Thoracic aorta (tissue), 2 donors: ENCODE measurements at places on chromosomes 4 and X. TPM values are rescaled to one million over a fixed set of nuclear protein-coding genes. Genes with fewer than 3 reads are reported as not detected.
A peak's percentile ranks its signal among the peaks of the same experiment; 100 is the strongest.

DNA sequence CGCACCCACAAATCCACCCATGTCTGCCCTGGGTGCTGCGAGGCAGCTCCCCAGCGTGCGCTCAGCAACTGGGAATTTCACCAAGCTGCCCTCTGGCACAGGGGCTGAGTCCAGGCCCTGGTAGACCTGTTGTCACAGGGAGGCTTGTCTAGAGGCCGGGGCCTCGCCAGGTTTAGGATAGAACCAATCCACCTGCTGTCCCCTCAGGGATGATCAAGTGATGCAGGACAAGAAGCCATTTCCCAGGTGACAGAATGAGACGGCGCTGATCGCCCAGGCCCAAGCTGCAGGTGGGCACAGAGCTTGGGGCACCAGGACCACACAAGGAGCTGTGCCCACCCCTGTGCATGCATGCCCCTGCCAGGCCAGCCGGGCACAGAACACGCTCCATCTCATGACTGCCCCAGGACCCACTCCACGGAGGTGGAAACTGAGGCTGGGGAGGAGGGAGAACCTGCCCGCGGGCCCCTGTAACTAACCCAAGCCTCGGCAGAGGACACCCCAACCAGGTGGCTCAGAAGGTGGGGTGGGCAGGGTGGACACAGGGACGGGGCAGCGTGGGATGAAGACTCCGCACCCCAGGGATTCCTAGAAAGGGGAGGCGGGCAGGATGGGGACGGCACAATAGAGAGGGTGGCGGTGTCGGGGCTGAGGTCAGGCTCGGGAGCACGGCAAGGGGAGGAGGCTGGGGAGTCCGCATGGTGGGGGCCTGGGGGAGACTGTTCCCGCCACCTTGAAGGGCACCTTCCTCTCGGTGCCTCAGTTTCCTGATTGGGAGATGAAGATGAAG lies 78.0 kb downstream of the ZFYVE28 start:
- DNase-seq: no peak

- DNase-seq: no peak
These were observed 557 bp upstream of the USP38 start for GRCh38 chr4:143184217-143184502.

GRCh38 chr4:156594624-156595023 lies 377.0 kb downstream of the PDGFC start:
- no peak for DNase-seq

DNA sequence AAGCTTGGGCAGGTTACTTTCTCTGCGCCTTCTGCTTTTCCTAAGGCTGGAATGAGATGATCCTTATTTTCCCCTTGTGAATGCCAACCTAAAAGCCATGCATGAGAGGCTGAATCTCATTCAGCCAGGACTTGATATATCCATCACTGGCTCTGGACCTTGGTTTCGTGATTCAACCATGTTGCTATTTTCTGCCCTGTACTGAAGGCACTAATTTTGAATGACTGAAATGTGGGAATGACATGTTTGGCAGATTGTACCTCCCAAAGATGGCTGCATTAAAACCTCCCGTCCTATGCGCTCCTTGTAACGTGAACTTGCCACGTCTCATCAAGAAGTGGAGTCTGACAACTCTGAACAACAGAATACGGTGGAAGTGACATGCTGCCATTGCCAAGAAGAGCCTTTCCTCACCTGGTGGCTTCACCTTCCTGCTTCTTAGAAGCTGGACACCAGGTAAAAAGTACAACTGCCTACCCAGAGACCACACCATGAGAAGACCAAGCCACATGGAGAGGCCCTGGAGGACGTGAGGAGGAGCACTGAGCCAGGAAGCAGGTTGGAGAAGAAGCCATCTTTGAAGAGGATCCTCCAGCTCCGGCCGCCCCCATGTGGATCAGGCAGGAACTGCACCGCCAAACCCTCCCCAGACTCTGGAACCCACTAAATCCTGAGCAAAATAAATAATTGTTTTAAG lies 174.5 kb downstream of the NSUN7 start:
- no peak for DNase-seq

DNA sequence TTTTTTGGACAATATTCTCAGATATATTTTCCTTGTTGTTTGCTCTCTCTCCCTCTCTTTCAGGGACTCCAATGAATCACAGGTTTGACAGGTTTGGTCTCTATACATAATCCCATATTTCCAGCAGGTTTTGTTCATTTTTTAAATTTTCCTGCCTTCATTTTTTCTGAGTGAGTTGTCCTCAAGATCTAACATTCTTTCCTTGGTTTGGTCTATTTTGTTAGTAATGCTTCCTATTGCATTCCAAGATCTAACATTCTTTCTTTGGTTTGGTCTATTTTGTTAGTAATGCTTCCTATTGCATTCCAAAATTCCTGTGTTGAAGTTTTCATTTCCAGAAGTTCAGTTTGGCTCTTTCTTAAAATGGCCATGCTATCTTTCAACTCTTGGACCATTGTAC lies 45.3 kb upstream of the ZMAT1 start:
- no peak for DNase-seq

DNA sequence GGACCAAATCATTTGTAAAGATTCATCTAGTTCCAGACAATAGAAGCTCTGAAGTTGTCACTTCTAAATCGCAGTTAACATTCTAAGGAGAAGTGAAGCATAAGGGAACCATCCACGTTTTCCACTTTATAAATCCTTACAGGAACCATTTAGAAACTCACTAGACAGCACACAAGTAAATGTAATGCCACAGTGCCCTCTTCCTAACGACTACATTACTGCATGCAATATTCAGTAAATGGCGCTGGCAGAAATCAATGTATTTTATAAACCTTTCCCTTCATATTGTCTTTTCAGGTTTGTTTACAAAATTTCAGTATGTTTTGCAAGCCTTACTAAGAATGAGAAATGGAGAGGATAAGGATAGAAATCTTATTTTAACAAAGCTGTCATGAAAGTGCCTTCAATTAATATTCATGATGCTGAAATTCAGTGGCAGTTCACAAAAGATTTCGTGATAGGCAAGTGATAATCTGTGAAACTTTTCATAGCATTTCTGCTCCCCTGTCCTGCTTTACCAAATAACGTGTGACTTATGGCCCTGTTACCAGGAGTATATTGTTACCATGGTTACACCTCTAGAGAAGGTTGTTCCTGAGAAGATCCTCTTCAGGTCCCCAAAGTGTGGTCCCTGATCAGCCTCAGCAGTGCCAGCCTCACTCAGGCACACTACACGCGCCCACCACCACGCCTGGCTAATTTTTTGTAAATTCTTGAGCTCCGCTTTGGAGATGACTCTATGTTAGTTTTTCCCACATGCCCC lies 54.2 kb downstream of the TMA16 start:
- no peak for DNase-seq

DNA sequence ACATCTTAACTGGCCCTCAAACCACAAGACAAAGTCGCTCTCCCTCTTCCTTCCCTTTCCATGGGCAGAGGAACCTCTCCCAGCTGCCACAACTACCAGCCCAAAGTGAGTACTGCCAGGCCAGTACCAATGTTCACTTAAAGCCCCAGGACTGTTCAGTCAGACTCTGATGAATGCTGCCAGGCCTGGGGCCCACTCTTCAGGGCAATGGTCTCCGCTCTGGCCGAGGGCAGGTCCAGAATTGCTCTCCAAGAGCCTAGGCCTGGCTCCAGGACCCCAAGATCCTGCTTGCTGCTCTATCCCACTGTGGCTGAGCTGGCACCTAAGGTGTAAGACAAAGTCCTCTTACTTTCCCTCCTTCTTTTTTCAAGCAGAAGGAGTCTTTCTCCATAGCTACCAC lies 790.9 kb downstream of the KLHL13 start:
- DNase-seq: no peak

GRCh38 chr4:38560768-38561558 lies 103.0 kb upstream of the KLF3 start:
- DNase-seq: no peak

- no peak for DNase-seq
These were observed 675.1 kb downstream of the GRXCR1 start for GRCh38 chr4:43567644-43568043.

DNA sequence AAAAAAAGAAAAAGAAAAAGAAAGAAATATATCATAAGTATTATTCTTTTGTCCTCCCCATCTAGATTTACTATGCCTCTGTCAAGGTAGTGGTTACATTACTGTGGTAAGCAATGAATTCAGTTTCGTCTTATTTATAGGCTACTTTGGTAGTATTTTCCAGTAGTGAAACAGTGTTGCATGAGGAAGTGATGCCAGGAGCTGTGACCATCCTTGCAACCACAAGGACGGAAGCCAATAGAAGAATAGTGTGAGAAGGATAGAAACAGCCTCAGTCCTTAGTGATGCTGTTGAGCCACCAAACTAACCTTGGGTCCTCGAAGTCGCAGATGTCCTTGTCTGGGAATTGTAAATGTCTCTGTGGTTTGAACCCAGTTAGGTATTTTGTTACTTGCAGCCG lies 328.5 kb downstream of the PPP3CA start:
- DNase-seq: no peak

- DNase-seq: no peak
These were observed 32.5 kb downstream of the COX18 start for GRCh38 chr4:73037057-73037456.

GRCh38 chr4:174120446-174121295 lies 162.8 kb downstream of the FBXO8 start:
- DNase-seq: peak; percentile 17

DNA sequence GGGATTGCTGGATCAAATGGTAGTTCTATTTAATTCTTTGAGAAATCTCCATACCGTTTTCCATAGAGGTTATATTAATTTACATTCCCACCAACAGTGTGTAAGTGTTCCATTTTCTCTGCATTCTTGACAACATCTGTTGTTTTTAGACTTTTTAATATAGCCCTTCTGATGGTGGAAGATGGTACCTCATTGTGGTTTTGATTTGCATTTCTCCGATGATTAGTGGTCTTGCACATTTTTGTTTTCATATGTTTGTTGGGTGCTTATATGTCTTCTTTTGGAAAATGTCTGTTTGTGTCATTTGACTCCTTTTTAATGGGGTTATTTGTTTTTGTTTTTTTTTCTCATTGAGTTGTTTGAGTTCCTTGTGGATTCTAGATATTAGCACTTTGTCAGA lies 75.3 kb upstream of the PUDP start:
- DNase-seq: no peak

DNA sequence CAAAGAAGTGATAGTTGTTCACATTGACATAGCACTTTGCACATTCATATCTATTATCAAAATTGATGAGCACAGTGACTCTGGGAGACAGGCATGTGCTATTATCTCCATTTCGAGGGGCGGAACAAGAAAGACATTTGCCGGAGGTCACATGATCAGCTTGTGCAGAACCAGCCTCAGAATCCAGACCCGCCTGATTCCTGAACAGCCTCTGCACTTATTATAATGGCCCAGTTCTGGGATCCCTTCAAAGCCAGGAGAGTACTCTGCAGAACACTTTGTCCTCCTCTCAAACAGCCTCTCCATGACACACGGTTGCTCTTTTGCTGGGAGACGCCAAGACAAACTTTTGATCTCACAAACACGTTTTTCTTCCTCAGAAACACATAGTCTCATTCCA lies 48.4 kb downstream of the RWDD4 start:
- DNase-seq: no peak

DNA sequence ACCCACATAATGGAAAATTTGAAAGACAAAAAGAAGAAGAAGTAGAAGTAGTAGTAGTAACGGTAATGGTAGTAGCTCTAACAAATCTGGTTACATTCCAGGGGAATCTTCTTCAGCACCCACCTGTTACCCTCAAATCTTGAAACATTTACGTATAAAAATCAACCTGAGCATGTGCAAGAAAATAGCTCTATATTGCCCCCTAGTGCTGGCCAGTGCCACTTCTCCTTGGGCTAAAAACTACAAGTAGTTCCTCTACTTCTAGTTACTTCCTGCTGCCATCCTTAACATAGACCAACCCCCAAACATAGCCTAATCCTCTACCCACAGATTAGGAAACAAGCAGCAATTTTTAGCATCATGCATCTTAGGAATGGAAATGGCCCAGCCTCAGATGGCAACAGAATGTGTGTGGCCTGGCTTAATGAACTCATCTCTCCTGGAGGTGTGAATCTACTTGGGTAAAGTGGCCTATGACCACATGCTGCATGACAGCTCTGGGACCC lies 3.1 kb downstream of the PDGFC start:
- DNase-seq: no peak

GRCh38 chrX:75957107-75957610 lies 172.1 kb upstream of the MAGEE2 start:
- DNase-seq: no peak

DNA sequence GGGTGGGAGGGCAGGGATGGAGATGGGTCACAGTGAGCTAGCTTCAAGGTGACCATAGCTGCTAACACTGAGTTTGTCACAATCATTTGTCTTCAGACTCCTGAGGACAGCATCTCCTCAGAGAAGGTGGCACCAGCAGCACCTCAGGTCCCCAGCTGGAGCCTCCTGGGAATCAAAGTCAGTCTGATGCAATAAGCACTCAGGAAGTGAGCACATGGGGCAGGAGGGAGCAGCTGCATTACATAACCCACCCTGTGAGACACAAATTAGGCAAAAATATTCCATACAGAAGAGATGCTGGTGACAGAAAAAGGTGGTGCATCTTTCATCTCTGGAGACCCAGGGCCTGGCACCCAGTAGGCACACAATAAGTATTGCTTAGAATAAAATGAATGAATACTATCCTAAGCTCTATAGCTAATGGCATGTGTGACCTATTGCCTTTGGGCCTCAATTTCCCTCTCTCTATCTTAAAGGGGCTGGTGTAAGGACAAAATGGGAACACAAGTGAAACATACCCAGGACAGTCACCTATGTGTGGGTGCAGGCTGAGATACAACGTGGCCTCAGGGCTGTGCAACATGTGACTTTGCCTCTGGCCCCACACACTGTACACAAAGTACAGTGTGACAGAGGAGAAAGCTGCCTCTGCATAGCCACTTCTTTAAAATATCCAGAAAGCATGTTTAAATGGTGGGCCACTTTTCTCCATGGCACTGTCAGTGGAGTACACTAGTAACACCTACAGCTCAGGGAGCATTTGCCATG lies 37.1 kb downstream of the SLC39A8 start:
- DNase-seq: no peak

GRCh38 chr4:1682860-1683259 lies 1.3 kb downstream of the FAM53A start:
- no peak for DNase-seq

GRCh38 chrX:149272690-149273463 lies 232.2 kb downstream of the IDS start:
- no peak for DNase-seq

DNA sequence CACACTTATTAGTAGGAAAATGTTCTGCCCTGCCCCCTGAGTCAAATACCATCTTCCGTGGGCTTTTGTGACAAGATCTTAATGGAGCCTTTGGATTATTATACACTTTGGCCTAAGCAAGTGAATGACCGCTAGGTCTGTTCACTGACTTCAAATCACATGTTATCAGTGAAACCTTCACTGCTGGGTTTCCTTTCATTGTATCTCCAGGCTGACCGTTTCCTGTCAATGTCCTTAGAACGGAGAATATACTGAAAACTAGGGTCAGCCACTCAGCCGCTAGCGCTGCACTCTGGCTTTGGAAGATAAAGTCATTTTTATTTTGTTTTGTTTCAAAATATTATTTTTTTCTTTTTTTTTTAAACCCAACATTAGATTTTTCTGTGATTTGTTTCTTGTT lies 107.0 kb upstream of the TLL1 start:
- no peak for DNase-seq

Gene INPP4B
- 21.1 TPM for total RNA-seq

Gene GPR143
- total RNA-seq: not detected

Gene GAB1
- total RNA-seq: 48.3 TPM

Gene GUCY1B1
- 32.7 TPM for total RNA-seq

Gene ELMOD2
- total RNA-seq: 26.1 TPM

Gene XAGE1B
- not detected for total RNA-seq

Gene TRAPPC11
- 41.6 TPM for total RNA-seq

Gene LONRF3
- total RNA-seq: 8.5 TPM

Gene GC
- total RNA-seq: not detected

Gene PGAM4
- not detected for total RNA-seq

Gene AKAP4
- not detected for total RNA-seq

Gene BMP2K
- total RNA-seq: 41.8 TPM
